COLO829 (cell line): ENCODE measurements at places on chromosomes 2 and 18.
A peak's percentile ranks its signal among the peaks of the same experiment; 100 is the strongest.

GRCh38 chr2:173432049-173432754 lies 77.5 kb downstream of the CDCA7 start:
- DNase-seq, result no peak

DNA sequence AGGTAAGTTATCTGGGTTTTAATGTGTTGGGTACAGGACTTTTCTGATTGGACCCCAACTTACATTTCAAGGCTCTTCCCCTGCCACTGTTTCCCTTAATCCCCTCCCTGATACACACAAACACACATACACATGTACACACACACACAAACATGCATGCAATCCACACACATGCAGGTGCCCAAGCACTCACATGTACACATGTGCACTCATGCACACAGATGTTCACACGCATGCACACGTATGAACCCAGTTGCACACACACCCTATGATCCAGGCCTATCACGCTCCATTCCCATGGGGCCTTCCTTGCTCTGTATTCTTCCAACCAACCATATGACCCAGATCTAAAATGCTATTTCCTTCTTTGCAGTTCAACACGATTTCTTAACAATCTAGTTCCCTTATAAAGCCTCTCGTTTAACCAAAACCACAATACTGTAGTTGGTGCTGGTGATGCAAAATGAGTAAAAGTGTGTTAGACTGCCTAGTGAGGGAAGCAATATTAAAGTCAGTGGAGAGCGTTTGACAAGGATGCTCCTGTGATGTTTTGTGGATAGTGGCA lies 11.1 kb downstream of the SERPINB8 start:
- DNase-seq, result no peak

GRCh38 chr2:20626698-20627513 lies 24.0 kb downstream of the HS1BP3 start:
- no peak for DNase-seq

DNA sequence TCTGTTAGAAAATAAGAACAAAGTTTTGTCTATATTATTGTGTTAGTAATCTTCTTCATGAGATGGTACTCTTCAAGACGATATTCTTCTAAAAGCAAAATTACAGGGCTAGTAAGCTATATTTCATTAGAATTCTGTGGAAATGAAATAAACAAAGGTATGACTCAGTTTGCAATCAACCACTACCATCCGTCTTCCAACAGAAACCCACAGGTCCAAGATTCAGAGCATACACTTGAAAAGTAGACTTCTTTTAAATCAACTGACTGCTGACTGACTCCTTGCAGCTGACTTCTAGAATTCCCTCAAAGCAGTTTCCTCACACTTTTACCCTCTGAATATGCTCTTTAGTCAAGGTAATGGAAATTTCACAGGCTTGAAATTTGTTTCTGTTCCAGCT lies 193.7 kb downstream of the GCA start:
- no peak for DNase-seq

GRCh38 chr2:3725458-3726250 lies 22.3 kb downstream of the DCDC2C start:
- no peak for DNase-seq

DNA sequence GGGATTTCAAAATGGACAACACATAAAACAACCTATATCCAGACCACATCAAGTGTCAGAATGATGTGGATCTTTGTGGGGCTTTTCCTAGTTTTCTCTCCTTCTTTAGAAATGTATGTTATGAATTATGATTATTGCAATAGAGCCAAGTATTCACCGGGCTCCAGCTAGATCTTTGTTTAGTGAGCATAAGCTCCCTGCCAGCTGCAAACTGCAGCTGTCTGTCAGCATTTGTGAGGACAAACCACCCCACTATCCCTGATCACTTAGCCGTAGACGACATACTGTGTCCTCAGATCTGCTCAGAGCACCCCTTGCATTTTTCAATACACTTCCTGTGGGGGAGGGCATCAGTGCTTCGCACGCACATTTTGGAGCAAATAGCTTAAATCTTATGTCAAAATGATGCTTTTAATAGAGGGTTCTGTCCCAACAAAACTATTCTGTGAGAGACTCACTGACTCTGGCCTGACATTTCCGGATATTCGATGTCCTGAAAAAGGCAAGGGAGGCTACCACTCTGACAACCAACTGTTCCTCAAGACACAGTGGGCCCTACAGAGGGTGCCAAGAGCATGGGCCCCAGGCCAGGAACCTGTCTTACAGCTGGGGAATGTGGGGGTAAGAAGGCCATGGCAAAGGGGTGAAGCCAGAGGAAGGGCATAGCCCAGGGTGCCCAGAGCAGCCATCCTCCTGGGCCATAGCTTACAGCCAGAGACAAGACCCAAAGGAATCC lies 346.0 kb downstream of the ARHGAP15 start:
- no peak for DNase-seq

GRCh38 chr18:22398464-22398863 lies 19.3 kb downstream of the CTAGE1 start:
- DNase-seq, result no peak

- DNase-seq, result no peak
Observed at GRCh38 chr2:137872577-137872976, 91.7 kb upstream of the HNMT start.

- peak; percentile 65 for DNase-seq
Observed at GRCh38 chr2:237482485-237482884, 4.6 kb upstream of the MLPH start.

- DNase-seq, result no peak
Observed at GRCh38 chr18:35807811-35808335, 164.6 kb upstream of the RMP24 start.

DNA sequence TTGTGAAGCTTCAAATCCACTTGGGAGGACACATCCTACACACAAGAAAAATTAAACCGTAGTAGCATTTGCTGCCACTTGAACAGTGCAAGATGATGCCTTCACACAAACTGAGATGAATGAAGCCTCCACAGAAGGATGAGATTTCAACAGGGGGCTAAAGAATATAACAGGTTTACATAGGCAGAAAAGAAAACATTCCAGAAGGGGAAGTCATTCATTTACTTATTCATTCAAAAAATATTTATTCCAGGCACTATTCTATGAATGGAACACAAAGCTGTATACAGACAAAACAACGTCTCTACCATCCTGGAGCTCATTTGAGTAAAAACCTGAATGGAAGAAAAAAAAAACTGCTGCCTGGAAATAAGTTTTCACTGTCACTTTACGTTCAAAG lies 170.5 kb downstream of the CDH20 start:
- no peak for DNase-seq

DNA sequence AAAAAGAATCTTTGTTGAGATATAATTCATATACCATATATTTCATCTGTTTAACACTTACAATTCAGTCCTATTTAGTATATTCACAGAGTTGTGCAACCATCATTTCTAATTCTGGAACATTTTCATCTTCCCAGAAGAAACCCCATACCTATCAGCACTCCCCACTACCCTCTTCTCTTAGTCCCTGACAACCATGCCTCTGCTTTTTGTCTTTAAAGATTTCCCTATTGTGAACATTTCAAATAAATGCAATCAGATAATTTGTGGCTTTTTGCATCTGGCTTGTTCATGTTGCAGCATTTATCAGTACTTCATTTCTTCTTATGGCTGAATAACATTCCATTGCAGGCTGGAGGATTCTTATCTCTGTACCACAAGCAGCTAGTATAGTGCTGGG lies 305.9 kb upstream of the MEX3C start:
- no peak for DNase-seq

DNA sequence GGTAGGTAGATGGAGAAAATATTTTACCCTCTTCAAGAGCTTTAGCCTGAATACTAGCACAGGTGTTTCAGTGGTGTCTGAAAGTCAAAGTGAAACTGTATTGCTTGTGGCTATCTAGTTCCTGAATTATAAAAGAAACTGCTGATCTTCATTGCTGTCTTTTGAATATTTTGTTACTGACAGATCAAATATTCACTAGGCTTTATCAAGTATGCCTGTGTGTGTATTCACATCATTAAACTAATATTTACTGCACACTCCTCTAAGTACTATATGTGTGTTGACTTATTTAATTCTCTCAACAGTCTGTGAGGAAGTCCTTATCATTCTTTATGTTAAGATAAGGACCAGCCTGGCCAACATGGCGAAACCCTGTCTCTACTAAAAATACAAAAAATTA lies 139.6 kb downstream of the SOCS6 start:
- DNase-seq, result no peak

DNA sequence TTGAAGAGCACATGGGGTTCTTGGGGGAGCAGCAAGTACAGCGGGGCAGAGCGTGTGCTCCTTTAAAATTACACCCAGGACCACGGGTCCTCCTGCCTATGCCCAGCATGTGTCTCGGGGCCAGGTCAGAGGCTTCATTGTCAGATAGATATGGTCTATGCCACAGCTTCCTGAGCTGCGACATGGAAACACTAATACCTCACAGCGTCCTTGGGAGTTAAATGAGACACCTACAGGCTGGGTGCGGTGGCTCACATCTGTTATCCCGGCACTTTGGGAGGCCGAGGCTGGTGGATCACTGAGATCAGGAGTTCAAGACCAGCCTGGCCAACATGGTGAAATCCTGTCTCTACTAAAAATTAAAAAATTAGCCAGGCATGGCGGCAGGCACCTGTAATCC lies 110.8 kb upstream of the ATL2 start:
- DNase-seq, result no peak

DNA sequence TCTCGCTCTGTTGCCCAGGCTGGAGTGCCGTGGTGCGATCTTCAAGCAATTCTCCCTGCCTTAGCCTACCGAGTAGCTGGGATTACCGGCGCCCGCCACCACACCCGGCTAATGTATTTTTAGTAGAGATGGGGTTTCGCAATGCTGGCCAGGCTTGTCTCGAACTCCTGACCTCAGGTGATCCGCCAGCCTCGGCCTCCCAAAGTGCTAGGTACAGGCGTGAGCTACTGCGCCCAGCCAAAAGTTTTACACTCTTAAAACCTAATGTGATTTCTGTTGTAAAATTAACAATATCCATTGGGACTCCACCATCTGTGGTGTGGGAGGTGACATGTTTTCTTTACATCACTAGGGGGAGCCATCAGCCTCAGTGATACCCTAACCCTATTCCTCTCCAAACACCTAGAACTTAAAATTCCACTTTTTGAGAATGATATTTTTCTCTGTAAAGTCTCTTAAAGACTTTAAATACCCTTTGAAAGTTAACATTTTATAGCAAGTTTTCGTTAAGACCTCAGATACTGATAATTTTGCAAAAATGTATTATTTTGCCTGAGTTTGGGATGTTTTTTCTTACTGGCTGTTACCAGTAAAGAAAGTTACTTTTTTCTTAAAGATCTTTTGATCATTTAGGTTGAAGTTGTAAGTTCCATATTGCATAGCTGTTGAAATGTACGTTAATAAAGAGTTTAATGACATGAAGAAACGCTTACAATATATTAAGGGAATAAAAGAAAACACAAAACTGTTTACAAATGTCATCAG lies 11.6 kb upstream of the EIF2AK2 start:
- peak; percentile 68 for DNase-seq
